HAP-1 (cell line): ENCODE measurements at places on chromosomes 7 and 10.

DNA sequence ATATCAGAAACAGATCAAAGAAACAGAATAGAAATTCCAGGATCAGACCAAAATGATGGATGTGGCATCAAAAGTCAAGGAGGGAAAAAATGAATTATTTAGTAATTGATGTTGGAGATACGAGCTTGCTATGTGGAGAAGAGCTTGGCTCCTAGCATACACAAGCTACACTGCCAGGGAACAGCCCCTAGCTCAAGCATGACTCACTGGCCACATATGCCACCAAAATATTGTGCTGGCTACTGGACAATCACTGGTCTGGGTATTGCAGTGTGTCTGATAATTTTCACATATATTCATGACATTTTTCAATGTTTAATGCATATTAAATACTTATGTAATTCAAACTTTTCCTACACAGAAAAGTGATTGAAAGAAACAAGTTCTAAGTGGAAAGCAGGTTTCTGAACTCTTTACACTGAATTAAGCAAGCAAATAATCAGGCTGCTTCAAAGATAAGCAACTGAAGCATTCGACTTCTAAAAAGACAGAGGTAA lies 59.3 kb downstream of the OAT start:
- DNase-seq: no peak

DNA sequence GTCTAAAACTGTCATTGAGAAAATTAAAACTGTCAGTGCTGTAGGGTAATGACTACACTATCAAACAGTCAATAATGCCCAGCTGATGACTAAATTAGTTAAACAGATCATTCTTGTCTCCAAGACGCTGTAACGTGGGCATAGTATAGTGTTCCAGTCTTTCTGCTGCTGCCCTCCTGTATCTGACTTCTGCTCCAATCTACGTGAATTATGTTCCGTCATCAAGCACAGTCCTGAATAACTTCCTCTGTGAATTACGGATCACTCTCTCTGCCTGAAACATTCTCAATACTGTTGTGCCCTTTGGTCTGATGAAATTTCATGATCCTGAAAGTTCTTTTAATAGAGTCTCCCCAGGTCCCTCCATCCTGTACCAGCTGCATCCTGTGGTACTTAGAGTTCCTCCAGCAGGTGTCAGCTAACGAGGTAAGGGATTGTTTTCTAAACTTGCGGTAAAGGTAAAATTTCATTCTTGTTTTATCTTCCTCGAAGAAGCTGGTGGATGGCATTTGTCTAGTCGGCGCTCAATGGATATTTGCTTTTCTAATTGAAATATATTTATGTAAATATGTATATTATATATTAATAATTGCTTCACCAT lies 393.5 kb upstream of the ADARB2 start:
- no peak for DNase-seq

DNA sequence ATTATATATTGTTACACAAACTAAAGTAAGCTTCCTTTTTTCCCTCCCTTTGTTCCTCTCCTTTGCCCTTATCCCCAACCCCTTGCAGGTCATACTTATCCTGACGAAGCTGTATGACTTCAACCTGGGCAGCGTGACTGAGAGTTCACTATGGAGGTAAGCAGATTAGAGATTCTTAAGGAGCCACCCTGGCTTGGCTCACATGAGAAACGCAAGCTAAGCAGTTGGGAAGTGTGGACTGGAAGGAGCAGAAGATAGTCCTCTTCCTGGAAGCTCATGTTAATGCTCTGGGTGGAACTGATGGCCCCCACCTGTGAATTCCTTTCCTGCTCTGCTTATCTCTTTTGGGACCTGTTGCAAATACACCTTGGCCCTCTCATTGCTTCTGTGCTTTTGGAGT lies 201.6 kb downstream of the SORCS3 start:
- no peak for DNase-seq

DNA sequence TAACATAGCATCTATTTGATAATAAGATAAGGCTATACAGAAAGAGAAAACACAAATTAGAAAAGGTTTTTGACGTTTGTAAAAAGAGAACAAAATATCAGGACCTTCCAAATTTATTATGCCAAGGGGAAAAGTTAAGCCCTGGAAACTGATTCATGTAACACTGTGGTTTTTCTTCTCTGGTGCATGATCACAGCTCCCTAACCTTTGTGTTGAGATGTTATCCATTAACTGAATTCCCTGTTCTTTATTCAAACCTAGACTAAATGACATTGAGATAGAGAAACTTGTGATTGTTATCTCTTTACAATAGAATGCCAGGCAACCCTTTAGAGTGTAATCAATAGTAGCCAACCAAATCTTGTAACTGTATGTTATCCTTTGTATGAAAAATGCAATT lies 141.5 kb upstream of the NRG3 start:
- no peak for DNase-seq

DNA sequence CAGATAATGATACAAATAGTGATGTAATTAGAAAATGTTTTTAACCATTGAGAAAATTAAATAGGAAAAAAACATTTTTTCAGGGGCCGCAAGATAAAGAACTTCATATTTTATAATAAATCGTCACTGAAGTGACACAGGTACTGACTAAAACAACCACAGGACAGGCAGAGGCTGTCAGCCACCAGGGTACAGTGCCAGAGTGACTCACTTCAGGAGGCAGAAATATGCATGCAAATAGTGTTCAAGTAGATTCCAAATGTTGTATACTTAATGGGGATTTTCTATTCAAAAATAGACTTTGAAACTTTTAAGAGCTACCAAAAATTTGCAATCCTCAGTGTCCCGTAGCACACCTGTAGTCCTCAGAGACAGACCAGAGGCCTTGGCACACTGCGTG lies 68.6 kb downstream of the FRMPD2 start:
- DNase-seq: no peak

DNA sequence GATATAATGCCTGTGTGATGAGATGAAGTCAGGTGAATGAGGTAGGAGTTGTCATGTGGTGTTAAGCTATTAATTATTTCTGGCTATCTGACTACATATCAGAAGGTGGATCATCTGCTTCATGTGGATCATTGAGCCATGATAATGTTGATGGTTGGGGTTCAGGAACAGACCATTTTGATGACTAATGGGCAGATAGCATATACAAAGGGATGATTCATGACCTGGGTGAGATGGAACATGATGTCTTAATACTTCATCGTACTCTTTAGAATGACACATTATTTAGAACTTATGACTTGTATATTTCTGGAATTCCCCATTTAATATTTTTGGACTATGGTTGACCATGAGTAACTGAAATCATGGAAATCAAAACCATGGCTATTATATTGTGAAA lies 155.1 kb downstream of the OR13A1 start:
- DNase-seq: no peak

DNA sequence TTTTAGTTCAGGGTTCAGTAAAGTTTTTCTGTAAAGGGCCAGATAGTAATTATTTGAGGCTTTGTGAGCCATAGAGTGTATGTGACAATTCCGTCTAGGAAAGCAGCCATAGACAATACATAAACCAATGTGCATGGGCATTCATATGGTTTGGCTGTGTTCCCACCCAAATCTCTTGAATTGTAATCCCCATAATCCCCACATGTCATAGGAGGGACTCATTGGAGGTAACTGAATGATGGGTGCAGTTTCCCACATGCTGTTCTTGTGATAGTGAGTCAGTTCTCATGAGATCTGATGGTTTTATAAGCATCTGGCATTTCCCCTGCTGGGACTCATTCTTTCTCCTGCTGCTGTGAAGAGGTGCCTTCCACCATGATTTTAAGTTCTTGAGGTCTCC lies 29.9 kb downstream of the SEC61G start:
- no peak for DNase-seq

- DNase-seq: no peak
These were observed 74.5 kb upstream of the EXOC6 start for GRCh38 chr10:92773776-92774175.

DNA sequence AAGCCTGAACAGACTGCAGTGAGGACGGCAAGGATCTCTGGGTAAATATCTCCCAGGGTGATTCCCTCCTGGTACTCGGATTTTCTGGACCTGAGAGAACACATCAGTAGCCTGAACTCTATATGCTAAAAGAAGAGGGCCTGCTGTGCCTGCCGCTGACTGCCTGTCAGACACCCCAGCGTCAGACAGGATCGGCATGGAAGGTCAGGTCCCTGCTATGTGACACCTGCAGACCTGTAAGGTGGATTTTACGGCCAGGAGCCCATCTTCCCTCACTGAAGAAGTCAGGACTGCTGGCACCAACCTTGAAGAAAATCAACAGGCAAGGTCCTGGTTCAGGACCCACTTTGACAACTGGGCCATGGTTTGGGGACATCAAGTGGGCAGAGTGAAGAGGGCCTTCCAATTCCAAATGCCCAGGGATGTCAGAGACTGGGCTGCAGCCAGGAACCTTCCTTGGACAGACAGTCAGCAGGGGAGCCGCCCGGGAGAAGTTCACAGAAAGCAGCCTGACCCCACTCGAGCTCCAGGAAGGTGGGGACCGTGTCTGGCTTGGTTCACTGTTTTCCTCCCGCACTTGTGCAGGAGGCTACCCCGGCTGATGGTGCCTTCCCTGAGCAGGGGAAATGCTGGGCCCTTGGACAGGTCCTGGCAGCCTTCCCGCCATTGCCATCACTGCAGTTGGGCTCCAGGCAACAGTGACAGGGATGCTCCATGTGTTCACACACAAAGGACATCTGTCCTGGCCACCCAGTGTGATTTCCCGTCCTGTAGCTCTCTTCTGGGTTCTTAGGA lies 91.8 kb upstream of the LANCL2 start:
- no peak for DNase-seq

- no peak for DNase-seq
These were observed 13.4 kb downstream of the SKIDA1 start for GRCh38 chr10:21511946-21512572.

DNA sequence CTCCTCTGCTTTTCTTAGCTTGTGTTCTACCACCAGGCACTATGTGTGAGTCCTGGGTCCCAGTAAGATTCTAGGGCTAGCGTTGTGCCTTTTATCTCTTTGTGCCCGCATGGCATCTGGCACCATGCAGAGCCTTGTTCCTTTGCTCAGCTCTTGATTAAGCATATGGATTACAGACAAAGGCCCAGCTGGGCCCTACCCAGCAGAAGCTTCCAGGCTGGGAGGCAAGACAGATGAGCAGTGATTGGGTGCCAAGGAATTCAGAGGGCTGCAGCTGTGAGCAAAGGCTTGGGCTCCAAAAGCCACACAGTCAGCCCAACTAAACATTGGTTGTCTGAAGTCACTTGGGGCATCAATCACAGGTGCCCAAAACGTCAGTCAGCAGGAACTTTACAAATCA lies 2.0 kb downstream of the ACSM6 start:
- no peak for DNase-seq

- no peak for DNase-seq
These were observed 30.6 kb downstream of the ADARB2 start for GRCh38 chr10:1706711-1707110.
